ENCODE measurements at places on chromosomes 13 and 19.

DNA sequence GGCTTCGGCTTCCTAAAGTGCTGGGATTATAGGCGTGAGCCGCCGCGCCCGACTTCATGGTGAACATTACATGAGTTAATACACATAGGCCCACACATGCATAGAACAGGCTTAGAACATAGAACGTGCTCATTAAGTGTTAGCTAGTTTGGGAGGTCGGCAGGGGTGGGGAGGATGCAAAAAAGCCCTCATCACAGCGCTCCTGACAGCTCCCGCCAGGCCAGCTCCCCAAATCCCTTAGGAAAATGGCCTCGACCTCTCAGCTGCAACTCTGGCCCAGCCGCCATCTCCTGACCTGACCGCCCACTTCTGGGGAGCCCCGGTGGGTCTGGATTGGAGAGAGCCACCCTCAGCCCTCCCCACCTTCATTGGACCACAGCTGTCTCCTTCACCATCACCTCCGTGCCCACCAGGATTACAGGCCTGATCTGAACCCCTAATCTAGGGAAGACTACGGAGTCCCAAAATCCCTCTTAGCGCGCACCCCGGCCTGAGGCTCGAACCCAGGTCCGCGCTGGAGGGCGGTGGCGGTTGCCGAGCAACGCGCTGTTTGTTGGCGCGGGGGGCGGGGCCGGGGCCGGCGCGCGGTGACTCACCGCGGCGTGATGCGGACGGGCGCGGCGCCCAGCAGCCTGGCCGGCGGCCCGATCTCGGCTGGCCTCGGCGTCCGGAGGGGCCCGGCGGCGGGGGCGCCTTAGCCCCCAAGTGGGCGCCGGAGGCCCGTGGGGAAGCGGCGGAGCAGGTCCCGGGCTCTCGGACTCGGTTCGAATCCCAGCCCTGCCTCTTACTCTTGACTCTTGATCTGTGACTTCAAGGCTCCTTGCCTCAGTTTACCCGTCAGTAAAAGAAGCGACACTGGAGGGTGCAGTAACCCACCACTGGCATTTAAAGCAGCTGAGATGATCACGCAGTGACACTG lies 26.7 kb upstream of the NANOS3 start:
- DNase-seq: peak; percentile 93

DNA sequence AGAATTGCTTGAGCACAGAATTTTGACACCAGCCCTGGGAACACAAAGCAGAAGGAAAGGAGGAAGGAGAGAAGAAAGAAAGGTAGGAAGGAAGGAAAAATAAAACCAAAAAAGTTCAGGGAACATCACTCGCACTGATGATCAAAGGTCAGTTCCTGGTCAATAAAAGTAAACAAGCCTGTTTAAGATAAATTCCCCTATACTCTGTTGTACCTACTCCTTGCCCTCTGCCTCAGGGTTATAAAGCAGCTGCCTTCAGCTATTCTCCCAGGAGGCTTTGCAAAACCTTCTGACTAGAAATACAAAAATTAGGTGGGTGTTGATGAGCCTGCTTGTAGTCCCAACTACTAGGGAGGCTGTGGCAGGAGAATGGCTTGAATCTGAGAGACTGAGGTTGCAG lies 14.9 kb upstream of the ZNF91 start:
- no peak for DNase-seq

- no peak for DNase-seq
These were observed 32.4 kb downstream of the GPX4 start for GRCh38 chr19:1136201-1136600.

DNA sequence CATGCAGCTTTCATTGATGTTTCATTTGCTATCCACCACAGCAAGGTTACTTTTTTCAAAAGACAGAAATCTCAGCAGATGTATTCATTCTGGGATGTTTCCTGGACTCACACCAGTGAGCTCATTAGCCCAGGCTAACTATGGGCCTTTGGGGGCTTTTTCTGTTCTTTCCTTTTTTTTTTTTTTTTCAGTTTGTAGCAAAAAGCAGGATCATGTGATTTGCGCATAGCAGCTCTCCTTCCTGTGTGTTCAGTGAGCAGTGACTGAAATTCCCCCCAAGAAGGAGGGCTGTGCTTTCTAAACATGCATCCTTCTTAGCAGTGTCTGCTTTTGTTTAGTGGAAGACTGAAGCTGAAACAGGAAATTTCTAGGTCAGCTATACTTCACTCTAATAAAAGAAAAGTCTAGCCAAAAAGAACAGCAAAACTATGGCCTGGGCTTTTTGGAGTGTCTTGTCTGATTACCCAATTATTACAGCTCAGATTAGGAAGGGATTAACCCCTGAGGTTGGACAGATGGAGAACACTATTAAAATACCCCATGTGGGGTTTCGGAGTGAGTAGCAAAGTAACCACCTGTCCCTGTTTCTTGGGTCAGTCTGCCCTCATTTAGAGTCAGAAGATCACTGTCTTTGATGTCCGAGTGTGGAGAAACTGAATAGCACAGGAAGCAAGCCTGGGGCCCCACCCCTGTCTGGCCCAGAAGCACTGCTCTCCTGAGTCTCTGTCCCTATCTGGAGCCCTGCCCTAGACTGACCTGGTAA lies 8.9 kb upstream of the AMER2 start:
- DNase-seq: no peak

- DNase-seq: no peak
These were observed 195.2 kb downstream of the TSHZ3 start for GRCh38 chr19:31154021-31154420.

DNA sequence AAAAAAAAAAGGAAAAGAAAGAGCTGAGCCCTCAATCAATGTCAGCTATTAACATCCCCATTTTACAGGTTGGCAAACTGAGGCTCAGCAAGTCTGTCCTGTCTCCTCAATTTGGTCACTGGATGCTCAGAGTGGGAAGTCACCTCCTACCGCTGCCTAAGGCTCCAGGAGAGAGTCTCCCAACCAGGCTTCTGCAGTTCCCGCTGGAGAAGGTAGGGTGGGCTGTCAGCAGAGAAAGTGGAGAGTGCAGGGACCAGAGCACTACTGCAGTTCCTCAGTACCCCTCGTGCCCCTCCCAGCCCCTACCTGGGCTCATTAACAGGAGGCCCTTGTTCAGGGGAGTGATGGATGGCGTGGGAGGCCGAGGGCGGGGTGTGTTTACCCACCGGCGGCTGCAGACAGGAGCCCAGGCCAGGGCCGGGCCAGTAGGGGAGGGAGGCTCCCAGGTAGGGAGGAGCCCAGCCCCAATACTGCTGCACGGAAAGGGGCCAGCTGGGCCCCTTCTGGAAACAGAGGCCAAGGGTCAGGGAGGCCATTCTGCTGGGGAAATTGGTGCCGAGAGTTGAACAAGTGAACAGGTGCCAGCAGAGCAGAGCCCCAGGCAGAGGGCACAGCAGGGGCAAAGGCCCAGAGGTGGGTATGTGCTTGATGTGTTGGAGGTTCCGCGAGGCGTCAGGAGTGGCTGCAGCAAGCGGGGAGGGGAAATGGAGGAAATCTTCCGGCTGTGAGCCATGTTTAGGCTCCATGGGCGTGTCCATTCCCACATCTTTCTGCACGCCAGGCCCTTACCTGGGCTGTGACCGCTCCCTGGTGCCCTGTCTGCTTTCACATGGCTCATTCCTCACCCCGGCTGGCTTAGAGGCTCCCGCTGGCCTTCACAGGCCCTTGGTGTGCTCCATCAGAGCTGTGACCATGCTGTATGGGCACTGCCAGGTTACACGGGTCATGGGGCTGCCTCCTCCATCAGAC lies 7.6 kb upstream of the COMP start:
- no peak for DNase-seq

DNA sequence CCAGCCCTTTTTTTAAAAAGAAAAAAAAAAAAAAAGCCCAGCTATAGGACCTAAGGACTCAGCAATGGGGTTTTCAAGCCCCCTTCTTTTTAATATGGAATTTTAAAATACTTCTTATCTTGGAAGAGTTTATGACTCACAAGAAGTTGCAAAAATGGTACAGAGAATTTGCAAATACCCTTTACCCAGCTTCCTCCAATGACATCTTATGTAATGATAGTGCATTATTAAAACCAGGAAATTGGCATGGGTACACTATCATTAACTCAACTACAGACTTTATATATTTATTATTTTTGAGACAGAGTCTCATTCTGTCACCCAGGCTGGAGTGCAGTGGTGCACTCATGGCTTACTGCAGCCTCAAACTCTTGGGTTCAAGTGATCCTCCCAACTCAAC lies 16.1 kb downstream of the TMEM38A start:
- DNase-seq: no peak

DNA sequence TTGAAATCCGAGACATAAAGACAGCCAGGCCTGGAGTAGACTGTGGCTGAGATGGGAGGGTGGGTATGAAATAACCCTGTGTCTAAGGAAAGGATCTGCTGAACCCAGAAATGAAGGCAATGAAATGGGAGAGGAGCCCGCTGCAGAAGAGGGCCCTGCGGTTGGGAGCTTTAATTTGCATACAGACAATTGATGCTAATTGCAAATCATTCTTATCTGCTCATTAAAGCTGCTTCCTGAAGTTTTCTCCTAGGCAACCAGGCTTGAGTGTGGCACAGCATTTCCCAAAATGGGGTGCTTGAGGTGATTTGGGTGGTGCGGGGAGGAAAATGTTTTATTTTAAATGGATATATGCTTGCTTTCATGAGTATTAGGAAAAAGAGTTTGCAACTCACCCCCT lies 55.4 kb downstream of the DPF1 start:
- DNase-seq: no peak

All from psoas muscle (tissue), 8 donors.